NCI-H2081 (cell line): ENCODE measurements at places on chromosomes 11 and 22.

DNA sequence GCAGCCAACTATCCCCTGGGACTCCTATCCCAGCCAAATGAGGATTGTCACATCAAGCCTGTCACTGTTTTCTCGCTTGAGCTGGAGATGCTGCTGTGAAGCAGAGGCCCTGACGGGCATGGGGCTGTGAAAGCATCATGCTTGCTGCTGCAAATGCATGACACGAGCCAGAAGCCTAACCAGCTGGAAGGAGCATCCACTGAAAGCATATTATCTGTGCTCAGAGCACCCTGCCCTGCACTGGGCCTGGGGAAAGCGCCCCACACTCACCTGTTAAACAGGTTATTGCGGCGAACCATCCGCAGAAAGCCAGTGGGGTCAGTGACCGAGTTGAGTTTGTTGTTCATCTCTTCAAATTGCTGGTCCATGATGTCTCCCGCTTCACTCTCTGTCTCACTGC is 110.9 kb upstream of the PITPNB start:
- no peak for DNase-seq

GRCh38 chr11:37613031-37613430 is 1015.0 kb upstream of the RAG2 start:
- DNase-seq: no peak

- DNase-seq: no peak
Measured at GRCh38 chr22:38710351-38710750, 4.6 kb downstream of the GTPBP1 start.

DNA sequence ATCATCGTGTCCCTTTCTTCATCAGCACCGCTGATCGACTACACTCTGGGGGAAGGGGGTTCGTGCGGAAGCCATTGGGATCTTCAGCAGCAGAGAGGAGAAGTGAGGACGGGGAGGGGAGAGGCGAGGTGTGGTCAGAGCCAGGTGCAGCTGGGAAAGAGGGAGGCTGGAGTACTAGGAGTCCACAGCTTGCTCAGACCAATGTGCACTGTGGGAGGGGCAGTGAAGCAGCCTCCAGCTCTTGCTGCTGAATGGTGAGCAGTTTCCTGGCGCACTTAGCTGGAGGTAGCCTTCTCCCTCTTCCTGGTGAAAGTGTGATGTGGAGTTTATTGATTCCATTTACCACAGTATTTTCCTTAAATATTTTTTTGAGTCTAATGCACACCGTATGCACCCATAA is 99.0 kb upstream of the NECTIN1 start:
- DNase-seq: no peak

GRCh38 chr22:41341990-41342389 is 39.8 kb upstream of the TEF start:
- no peak for DNase-seq

DNA sequence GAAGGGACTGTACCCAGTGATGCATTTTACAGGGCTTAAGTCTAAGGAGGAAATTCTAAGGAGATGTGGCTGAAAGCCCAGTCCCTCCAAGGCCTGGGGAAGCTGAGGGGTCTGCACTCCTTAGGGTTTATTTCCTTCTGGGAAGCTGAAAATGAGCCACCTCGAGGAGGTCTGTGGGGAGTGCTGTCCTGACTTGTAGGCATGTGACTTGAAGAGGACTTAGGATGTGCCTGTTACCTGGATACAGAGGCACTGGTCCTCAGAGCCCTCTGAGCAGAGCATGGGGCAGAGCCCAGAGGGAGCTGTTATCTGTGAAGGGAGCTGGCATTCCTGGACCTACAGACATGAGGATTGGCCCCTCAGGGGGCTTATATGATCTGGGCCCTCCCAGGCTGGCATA is 77.1 kb downstream of the TP53I11 start:
- DNase-seq: no peak

DNA sequence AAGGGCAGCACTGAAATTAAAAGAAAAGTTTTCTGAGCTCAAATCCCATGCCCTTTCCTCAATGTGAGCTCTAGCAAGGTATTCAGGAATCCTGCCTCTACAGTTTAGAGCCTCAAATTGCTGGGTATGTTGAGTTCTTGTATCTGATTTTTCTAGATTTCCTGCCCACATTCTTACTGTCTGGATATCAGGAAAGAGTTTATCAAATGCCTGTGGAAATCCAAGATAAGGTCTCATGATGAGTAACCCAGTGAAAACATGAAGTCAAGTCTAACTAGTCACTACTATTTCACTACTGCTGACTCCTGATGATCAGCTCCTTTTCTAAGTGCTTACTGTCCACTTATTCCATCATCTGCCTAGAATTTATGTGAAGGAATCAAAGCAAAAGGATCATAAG is 29.8 kb downstream of the LIMK2 start:
- DNase-seq: no peak

- no peak for DNase-seq
Measured at GRCh38 chr11:71067753-71068152, 184.6 kb downstream of the SHANK2 start.

- DNase-seq: no peak
Measured at GRCh38 chr11:115886422-115886733, 382.2 kb upstream of the CADM1 start.

GRCh38 chr11:68442433-68442832 is 18.1 kb upstream of the PPP6R3 start:
- no peak for DNase-seq

GRCh38 chr11:58629857-58630256 is 7.4 kb downstream of the CNTF start:
- DNase-seq: no peak

- no peak for DNase-seq
Measured at GRCh38 chr11:47495011-47495855, 46.3 kb upstream of the RAPSN start.

GRCh38 chr22:29435236-29436136 is 2.9 kb upstream of the RFPL1 start:
- no peak for DNase-seq

DNA sequence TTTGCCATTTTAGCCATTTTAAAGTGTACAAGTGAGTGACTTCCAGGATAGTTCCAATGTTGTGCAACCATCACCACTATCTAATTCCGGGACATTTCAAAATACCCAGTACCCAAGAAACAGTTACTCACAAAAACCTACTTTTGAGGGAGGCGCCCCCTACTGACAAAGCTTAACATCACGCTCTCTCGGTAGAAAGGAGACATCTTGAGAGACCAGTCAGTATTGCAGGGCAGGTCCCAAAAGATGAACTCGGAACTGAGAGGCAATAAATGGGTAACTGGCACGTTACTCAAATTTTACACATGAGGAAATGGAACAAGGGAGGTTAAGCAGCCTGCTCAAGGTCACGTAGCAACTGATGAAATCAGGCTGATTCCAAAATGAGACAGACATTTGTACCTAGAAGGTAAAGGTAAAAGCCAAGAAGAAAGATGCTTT is 50.0 kb upstream of the POU2AF1 start:
- peak; percentile 44 for DNase-seq

DNA sequence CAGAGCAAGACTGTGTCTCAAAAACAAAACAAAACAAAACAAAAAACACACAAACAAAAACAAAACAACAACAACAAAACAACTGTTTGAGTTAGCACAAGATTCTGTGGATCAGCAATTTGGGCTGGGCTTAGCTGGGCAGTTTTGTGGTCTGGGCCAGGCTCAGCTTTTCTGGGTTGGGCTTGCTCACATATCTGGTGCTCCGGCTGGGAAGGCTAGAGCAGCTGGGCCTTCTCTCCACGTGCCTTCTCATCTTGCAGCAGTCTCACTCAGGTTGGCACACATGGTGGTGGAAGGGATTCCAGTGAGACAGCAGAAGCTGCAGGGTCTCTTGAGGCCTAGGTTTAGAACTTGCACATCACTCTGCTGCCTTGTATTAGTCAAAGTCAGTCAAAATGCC is 35.7 kb downstream of the EIF3F start:
- no peak for DNase-seq

DNA sequence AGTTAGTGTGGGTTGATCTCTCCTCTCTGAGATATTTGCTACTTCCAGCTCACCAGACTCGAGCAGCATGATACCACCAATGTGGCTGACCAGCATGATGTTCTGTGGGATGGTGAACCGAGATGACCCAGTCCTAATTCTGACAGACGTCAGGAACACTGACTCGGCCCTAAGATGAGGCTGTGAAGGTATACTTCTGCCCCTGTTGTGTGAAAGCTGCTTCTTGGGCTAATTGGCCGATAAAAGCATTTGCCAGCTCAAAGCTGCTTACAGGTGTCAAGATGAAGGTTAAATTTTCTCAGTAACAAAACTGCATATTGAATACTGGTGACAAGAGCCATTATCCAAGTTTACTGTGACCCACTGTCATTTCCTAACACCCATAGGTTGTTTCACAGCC is 151.4 kb downstream of the BRD1 start:
- DNase-seq: no peak

GRCh38 chr11:59172345-59173079 is 580 bp downstream of the DTX4 start:
- DNase-seq: no peak

GRCh38 chr11:71164186-71164585 is 88.2 kb downstream of the SHANK2 start:
- no peak for DNase-seq

GRCh38 chr11:65779919-65780769 is 632 bp downstream of the AP5B1 start:
- DNase-seq: peak; percentile 18

- no peak for DNase-seq
Measured at GRCh38 chr22:29890760-29891159, 7.8 kb downstream of the MTMR3 start.

GRCh38 chr11:124085583-124085982 is 29.7 kb upstream of the VWA5A start:
- DNase-seq: no peak

GRCh38 chr11:109041876-109042275 is 377.0 kb downstream of the DDX10 start:
- DNase-seq: no peak

- no peak for DNase-seq
Measured at GRCh38 chr22:29914165-29914564, 31.2 kb downstream of the MTMR3 start.

- DNase-seq: no peak
Measured at GRCh38 chr11:13463779-13464290, 813 bp upstream of the BTBD10 start.

DNA sequence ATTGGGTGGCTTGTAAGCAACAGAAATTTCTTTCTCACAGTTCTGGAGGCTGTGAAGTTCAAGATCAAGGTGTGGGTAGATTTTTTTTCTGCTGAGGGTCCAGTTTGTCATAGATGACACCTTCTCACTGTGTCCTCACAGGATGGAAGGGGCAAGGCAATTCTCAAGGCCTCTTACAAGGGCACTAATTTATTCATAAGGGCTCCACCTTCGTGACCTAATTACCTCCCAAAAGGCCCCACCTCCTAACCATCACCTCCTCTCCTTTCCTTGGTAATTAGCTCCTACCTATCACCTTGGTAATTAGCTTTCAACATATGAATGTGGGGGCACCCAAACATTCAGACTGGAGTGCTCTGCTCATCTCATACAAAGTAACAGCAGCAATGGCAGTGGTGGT is 92.3 kb upstream of the CD44 start:
- no peak for DNase-seq

DNA sequence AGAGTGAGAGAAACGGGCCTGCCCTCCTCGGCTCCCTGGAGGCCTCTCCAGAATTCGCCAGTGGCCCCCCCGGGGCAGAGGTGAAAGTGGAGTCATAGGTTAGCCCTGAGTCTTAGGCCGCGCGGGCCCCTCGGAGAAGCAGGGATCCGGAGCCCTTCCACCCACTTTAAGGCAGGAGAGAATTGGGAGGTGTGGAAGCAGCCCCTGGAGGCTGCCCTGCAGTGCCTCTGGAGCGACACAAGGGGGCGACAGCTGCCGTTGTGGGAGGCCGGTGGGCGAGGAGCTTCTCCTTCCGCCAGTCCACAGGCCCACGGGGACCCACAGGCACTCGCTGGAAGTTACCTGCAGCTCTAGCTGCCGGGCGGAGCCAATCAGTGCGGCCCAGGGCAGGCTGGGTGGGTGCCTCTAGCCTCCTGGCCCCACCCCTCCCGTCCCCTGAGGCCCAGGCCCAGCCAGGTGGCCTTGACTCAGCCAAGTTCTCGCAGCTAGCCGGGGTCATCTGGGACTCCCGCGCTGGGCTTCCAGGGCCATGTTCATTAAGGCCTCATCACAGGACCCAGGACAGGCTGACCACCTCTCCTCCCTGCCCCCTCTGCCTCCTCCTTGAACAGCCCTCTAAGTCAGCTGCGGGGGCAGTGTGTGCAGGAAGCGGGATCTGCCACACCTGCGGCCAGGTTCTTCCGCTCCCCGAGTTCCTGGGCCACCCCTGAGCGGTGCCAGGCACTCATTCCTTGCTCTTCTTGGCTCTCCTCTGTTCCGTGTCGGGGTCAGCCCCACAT is 5.0 kb downstream of the DGKZ start:
- peak; percentile 29 for DNase-seq

- no peak for DNase-seq
Measured at GRCh38 chr11:17252704-17253103, 23.8 kb upstream of the NUCB2 start.

DNA sequence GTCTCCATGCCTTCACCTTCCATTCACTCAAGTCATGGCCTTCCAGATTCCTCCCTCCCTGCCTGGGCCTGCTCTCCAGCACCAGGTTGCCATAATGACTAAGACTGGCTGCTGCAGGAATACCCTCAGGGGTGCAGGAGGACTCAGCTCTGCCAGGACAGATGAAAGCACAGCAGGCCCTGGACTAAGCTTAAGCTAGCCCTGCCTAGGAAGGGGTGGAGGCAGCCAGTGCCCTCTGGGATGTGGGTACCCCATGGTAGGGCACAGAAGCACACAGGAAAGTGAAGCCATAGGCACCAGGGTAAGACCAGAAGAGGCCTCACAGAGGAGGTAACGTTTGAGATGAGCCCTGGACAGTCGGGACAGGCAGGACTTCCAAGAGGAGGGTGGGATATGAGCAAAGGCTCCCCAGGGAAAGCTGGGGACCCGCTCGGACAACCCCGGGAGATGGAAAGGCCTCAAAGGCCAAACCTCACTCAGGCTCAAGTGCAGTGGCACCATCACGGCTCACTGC is 3.0 kb upstream of the RIN1 start:
- no peak for DNase-seq

- no peak for DNase-seq
Measured at GRCh38 chr22:27780161-27780575, 21.4 kb downstream of the MN1 start.

DNA sequence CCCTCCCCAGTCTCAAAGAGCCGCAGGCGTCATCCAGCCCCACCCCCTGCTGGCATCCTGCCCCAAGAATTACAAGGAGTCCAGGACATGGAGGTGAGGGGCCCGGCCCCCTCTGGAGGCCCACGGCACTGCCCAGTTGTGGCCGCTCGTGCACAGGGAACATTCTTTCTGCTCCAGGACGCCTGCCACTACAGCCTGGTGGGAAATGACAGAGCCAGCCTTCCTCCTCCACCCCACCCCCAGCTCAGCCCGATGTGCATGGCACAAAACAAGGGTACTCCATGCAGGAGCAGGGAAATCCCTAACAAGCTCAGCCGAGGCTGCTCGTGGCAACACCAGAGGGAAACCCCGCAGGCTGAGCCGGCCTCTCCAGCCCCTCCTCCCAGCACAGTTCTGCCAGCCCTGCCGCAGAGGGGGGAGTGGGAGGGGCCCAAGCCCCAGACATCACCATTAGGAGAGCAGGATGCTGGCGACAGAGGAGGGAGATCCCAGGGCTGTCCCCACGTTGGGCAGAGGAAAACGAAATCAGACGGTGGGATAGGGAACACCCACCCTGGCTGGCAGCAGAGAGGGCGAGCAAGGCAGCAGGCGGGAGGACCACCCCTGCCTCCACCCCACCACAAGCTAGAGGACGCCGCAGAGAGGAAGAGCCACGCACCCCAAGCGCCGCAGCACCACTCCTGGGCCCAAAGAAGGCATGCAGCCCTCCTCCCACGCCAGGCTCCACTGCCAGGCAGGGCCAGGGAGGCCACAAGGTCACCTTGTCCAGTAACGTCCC is 10.0 kb downstream of the IGSF9B start:
- DNase-seq: peak; percentile 79

GRCh38 chr11:119992171-119993051 is 145.5 kb downstream of the TRIM29 start:
- no peak for DNase-seq
